ENCODE measurements at places on chromosomes 2 and 18. TPM values are rescaled to one million over a fixed set of nuclear protein-coding genes. Genes with fewer than 3 reads are reported as not detected.

CHRND gene
- total RNA-seq = not detected

DNA sequence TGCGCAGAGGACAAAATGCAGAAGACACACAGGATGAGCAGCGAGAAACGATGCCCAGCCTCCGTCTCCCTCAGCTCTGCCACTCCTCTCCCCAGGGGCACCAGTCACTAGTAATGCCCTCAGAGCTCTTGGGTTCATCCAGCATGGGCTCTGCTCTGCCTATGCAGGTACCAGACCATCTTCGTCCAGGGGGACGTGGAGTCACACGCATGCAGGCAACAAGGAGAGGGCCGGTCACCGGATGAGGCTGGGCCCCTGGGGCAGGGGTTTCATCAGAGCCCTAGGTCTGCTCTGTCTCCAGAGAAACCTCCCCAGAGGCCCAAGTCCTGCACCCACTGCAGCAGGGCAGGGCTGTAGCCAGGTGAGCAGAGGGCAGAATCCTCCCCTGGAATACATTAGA is 23.9 kb downstream of the RAB31 start:
- DNase-seq = no peak

DNA sequence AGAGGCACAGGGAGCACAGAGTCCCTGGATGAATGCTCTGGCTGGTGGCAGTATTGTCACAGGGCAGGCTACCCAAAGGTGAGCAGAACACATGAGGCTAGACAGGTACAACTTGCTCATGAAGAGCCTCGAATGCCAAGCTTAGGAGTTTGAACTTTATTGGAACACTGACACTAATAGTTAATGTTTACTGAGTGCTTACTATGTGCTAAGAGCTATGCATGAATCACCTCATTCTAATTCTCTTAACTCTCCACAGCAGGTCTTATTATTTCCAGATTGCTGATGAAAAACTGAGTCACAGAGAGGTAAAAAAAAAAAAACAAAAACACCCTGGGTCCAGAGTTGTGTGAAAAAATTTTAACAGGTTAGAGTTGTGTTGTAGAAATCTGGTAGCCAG is 6.1 kb upstream of the EMX1 start:
- DNase-seq = no peak

- no peak for DNase-seq
These were observed 72.9 kb upstream of the SNTG2 start for GRCh38 chr2:877747-878146.

DNA sequence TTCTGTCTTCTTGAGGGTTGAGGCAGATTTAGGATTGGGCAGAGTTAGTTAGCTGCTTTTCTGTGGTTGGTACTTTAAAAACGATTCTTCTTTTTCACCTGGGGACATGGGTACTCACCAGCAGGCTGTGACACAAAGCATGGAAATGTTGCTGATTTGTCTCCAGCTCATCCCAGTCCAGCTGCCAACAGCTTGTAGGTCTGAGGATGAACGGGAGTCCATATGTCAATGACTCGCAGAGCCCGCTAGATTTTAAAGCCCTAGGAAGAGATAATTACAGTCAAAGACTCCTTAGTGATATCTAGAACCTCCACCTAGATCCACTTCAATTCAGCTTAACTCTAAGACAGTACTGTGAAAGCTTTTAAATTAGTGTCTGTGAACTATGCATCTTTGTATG is 20.8 kb downstream of the DOK1 start:
- DNase-seq = no peak

DNA sequence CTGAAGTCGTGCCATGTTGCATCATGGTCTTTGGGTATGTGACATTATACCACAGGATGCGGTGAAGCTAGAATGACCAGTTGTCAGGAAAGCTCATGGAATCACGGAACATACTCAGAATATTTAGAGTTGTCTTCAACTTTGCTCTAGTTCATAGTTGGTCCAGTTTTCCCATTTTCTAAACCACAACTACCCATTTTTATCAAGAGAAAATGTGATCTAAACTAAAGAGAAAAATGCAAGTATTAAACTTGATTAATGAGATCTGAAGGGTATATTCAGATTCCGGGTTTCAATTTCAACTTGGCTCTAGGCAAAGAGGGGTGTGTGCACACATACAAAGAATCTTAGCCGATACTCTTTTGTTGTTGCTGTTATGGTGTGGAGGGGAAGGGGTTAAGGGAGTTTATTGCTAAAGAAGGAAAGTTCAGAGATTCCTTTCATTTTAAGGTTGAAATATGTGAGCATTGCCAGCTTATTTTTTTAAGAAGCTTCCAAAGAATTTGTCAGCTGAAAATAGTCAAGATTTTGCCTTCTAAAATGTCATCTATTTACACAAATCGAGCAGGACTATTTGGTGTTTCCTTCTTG is 516.6 kb upstream of the ZEB2 start:
- DNase-seq = peak; percentile 47

DNA sequence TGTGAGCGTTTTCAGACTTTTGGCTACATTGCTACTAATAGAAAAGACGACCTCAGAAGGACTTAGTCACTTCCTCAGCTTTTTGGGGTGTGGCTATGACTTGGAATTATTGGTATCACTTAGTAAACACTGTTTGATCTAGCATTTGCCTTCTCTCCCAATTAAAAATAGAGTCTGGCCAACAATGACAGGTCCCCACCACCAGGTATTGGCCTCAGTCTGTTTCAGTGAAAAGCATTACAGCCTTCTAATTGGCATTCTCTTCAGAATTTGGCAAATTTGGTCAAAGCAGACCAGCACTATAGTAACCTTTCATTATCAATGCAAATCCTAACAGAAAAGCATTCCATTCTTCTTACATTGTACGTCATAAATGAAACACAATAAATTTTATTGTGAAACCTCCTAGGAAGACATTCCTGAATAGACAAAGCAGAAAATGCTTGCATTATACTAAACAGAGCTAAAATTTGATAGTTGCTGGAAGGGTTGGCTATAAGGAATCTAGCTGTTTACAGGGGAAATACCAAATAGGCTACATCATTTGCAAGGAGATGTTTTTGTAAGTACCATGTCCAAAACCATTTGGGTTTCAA is 613.9 kb downstream of the IRS1 start:
- DNase-seq = peak; percentile 98

Measured in fibroblast of the aortic adventitia (primary cell).